ENCODE measurements at places on chromosomes 2 and 18. TPM values are rescaled to one million over a fixed set of nuclear protein-coding genes. Genes with fewer than 3 reads are reported as not detected.

GRCh38 chr2:17627434-17627833, 86.9 kb downstream of the VSNL1 start:
- no peak overlapping the region for H3K4me3 ChIP-seq
- peaks cover 6% of the 10 kb centered on the region for H3K27me3 ChIP-seq
- no peaks in the 10 kb centered on the region for H3K36me3 ChIP-seq
- no peak overlapping the region for H3K27ac ChIP-seq
- H3K4me1 ChIP-seq: no peaks in the 10 kb centered on the region
- no peak for DNase-seq

DNA sequence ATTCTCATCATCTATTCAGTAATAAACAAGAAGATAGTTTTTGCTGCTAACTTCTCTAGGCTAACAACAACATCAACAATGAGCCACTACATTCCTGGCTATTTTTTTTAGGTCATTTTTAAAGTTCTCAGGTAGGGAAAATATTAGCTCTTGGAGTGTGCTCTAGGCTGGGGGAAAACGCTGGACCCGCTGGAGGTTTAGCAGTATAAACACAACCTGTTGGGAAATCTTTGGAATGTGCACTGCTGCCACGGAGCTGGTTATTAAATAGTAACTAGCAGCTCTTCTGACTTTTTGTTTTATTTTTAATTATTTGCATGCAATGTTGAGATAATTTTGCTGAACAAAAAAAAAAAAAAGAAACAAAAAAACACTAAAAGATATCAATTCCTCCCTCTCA, 892.1 kb upstream of the ACVR2A start:
- no peaks in the 10 kb centered on the region for H3K36me3 ChIP-seq
- no peaks in the 10 kb centered on the region for H3K27me3 ChIP-seq
- H3K27ac ChIP-seq: no peak overlapping the region
- no peaks in the 10 kb centered on the region for H3K4me1 ChIP-seq
- no peak for DNase-seq

- H3K36me3 ChIP-seq: no peaks in the 10 kb centered on the region
- H3K4me3 ChIP-seq: no peak overlapping the region
- no peak overlapping the region for H3K27ac ChIP-seq
- H3K27me3 ChIP-seq: no peaks in the 10 kb centered on the region
Observed at GRCh38 chr2:24330161-24330560, 30.2 kb downstream of the ITSN2 start.

Gene MAP2
- total RNA-seq: 0.20 TPM

Gene ALPG
- not detected for total RNA-seq

GRCh38 chr2:227464361-227464760, 7.6 kb upstream of the AGFG1 start:
- peak; percentile 41 for DNase-seq
- H3K4me1 ChIP-seq: peaks cover 83% of the 10 kb centered on the region
- peak overlapping the region; percentile 72 for H3K4me3 ChIP-seq

GRCh38 chr2:49831698-49832367, 677.5 kb upstream of the FSHR start:
- H3K27ac ChIP-seq: no peak overlapping the region
- no peak overlapping the region for H3K4me3 ChIP-seq
- no peaks in the 10 kb centered on the region for H3K4me1 ChIP-seq
- no peak for DNase-seq
- peaks cover 2% of the 10 kb centered on the region for H3K27me3 ChIP-seq

Gene TANC1
- 2.3 TPM for total RNA-seq

DNA sequence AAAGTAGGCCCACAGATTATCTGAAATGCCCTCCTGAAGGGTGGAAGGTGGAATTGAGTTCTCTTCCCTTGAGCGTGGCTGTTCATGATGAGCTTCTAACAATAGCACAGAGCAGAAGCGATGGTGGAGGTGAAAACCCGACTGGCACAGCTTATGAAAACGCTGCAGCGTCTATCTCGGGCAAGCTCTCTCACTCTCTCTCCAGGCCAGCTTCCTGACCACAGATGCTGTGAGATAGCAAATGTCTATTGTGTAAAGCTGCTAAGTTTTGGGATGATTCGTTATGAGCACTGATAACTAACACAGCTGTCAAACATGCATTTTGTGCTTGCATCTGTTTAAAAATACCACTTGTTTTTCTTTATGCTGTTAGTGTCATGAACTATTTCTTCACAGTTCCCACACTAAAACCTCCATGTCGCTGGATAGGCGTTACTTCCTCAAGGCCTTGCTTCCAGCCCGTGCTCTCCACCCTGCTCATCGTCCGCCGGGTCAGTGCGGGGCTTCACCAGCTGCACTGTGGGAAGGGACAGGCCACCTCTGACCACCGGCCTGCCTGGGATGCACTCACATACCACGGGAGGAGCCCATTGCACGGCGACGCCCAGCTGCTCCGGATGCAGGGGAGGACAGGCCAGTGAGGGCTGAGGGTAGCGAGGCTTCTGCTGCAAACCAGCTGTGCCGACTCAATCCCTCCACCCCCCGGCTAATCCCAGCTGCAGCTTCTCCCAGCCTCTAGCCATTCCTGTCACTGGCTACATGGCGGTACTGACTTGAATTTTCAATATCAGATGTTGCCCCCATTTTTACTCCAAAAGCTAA, 60.0 kb upstream of the OTOS start:
- no peak overlapping the region for H3K4me3 ChIP-seq
- peaks cover 7% of the 10 kb centered on the region for H3K4me1 ChIP-seq
- H3K27ac ChIP-seq: no peak overlapping the region

DNA sequence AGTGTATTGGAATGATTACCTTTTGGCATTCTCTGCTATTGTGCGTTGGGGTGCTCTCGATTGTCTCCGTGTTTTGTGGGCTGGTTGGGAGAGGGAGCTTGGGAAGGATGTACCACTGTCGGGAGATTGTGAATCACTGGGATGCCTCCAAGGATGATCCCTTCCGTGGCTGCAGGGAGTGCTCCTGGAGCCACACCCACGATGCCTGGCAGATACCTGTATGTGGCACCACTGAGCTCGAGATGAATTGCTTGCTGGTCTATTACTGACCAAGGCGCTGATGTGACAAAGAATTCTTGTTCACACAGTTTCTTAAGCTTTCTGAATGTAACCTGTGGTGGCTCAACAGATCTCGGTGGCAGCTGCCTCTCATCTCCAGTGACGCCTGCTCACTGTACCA, 159.7 kb upstream of the LHCGR start:
- no peak overlapping the region for H3K4me3 ChIP-seq
- no peak overlapping the region for H3K27ac ChIP-seq
- no peak for DNase-seq
- H3K27me3 ChIP-seq: no peaks in the 10 kb centered on the region

GRCh38 chr2:60558536-60558935, 5.1 kb upstream of the BCL11A start:
- no peak for DNase-seq
- no peak overlapping the region for H3K4me3 ChIP-seq
- H3K4me1 ChIP-seq: peaks cover 22% of the 10 kb centered on the region
- H3K27me3 ChIP-seq: peaks cover 61% of the 10 kb centered on the region
- no peaks in the 10 kb centered on the region for H3K36me3 ChIP-seq

DNA sequence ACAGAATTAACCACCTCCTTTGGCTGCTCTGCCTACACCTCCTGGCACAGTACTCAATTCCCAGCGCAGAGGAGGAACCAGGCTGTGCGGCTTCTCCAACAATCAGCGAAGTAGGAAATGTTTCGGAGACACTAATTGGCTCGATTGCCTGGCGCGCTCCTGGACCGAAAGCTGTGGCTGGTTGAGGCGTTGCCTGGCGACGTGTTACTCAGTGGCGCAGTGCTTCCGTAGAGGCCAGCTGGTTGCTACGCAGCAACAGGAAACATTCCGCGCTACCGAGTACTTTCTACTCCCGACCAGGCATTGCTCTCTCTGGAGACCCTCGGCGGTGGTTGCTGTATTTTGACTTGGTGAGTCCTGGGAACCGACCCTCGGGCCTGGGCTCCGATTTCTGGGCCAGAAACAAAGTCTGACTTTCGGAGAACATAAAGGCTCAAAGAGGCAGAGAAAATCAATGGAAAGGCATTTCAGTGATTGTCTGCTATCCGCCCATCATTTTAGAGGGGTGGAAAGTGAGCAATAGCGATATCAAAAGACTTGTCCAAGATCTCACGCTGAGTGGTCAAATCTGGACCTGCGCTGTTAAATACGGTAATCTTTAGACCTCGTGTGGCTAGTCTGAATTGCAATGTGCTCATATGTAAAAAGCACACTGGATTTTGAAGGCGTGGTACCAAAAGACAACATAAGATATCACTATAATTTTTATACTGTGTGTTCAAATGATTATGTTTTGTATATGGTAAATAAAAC, at the start of gene DNAH6:
Gene DNAH6 (plus strand): TSS at position 265 of the 753 bp plus-strand sequence. CDS start 1,329 bp downstream, outside the sequence.
- H3K36me3 ChIP-seq: peaks cover 3% of the 10 kb centered on the region
- no peaks in the 10 kb centered on the region for H3K27me3 ChIP-seq
- peak within 1 kb of the TSS; percentile 85 for H3K4me3 ChIP-seq
- no peak within 1 kb of the TSS for H3K27ac ChIP-seq
- DNase-seq: peak; percentile 94

Gene CCDC85A
- total RNA-seq: not detected

Gene ALPI
- total RNA-seq: not detected

DNA sequence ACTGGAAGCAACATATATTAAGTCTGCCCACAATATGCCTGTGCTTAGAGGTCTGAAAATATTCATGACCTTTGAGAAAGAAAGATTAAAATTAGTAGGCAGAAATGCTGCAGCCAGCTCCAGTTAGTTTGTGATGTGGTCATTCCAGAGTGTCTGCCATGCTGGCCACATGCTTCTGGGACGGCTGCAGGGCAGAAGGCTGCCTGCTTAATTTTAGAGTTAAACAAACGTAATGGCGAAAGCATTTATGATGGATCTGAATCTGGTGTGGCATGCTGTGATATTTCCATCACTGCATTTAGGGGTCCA, 95.4 kb downstream of the FHOD3 start:
- no peak for DNase-seq
- no peak overlapping the region for H3K27ac ChIP-seq
- no peaks in the 10 kb centered on the region for H3K4me1 ChIP-seq
- H3K4me3 ChIP-seq: no peak overlapping the region
- peaks cover 6% of the 10 kb centered on the region for H3K27me3 ChIP-seq

DNA sequence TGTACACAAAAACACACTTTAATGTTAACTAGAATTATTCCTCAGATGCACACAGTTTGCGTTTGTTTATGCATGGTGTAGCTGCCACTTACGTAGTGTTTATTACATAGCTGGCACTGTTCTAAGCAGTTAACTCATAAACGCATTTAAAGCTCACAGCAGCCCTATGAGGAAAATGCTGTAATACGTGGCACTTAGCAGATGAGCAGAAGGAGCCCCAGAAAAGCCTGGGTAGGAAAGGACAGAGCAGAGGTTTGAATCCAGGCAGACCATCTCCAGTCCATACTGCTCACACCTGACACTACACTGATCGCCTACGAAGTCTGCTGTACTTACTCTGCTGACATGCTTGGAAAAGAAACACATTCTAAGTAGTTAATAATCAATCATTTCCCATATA, 66.6 kb downstream of the BCL2 start:
- H3K4me3 ChIP-seq: no peak overlapping the region
- no peak for DNase-seq
- H3K27ac ChIP-seq: no peak overlapping the region
- peaks cover 68% of the 10 kb centered on the region for H3K4me1 ChIP-seq

- no peak overlapping the region for H3K27ac ChIP-seq
- no peak for DNase-seq
- H3K36me3 ChIP-seq: no peaks in the 10 kb centered on the region
- no peak overlapping the region for H3K4me3 ChIP-seq
- H3K27me3 ChIP-seq: no peaks in the 10 kb centered on the region
Observed at GRCh38 chr2:64474121-64474571, 20.2 kb downstream of the LGALSL start.

- H3K27me3 ChIP-seq: peaks cover 17% of the 10 kb centered on the region
- H3K27ac ChIP-seq: no peak overlapping the region
- no peak for DNase-seq
- H3K36me3 ChIP-seq: no peaks in the 10 kb centered on the region
- H3K4me3 ChIP-seq: no peak overlapping the region
- H3K4me1 ChIP-seq: peaks cover 9% of the 10 kb centered on the region
Observed at GRCh38 chr2:219446101-219446504, 11.5 kb downstream of the SPEG start.

DNA sequence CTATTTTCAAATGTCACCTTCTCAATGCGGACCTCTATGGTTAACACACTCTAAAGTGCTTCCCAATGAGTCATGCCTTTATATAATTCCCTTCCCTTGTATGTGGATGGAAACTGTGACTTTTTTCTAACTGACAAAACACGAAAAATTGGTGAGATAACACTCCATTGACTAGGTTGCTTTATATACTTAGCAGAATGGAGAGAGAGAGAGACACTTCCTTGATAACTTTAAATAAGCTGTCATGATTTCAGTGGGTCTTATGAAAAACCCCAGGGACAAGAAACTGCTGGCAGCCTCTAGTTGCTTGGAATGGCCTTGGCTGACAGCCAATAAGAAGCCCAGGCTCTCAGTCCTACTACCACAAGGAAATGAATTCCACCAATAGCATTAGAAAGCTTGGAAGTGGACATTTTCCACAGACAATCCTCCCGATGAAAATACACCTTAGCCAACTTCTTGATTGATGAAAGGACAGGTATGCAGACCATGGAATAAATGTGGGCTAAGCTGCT, 322.2 kb downstream of the ZNF804A start:
- no peaks in the 10 kb centered on the region for H3K36me3 ChIP-seq
- no peaks in the 10 kb centered on the region for H3K27me3 ChIP-seq
- H3K4me3 ChIP-seq: no peak overlapping the region
- no peaks in the 10 kb centered on the region for H3K4me1 ChIP-seq
- no peak overlapping the region for H3K27ac ChIP-seq
- DNase-seq: no peak

Gene AMER3
- not detected for total RNA-seq

DNA sequence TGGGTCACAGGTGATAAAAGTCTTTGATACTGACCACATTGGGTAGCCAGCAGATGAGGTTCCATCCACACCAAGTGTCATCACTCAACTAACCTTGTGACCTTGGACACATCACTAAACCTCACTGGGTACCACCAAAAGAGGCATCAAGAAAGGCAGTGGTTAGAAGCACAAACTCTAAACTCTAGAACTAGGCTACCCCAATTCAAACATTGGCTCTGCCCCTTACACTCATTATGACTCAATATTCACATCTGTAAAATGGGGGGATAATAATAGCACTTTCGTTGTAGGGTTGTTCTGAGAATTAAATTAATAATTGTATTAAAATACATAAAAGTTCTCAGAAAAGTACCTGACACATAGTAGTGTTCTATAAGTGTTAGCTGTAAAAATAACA, 15.8 kb upstream of the SMAD7 start:
- peaks cover 3% of the 10 kb centered on the region for H3K4me1 ChIP-seq
- no peaks in the 10 kb centered on the region for H3K36me3 ChIP-seq
- no peak overlapping the region for H3K4me3 ChIP-seq
- no peaks in the 10 kb centered on the region for H3K27me3 ChIP-seq
- no peak overlapping the region for H3K27ac ChIP-seq
- DNase-seq: no peak

DNA sequence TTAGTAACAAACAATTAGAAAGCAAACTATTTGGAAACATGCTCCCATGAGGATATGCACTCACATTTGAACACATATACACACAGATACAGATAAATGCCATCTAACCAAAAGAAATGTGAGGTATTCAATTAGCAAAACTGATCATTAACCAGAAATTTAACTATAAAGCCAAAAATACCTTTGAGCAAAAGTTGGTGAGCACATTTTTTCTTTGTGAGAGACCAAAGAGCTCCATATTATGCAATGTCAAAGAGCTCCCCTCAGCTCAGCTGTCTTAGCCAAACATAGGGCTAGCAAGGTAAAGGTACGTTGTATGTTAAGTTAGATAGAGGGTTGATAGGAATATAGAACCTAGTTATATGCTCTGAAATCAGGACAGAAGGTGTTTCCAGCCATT, 43.8 kb downstream of the CYBRD1 start:
- H3K4me1 ChIP-seq: no peaks in the 10 kb centered on the region
- H3K27ac ChIP-seq: no peak overlapping the region
- H3K36me3 ChIP-seq: no peaks in the 10 kb centered on the region
- no peak overlapping the region for H3K4me3 ChIP-seq
- no peak for DNase-seq

- no peak overlapping the region for H3K27ac ChIP-seq
- peaks cover 25% of the 10 kb centered on the region for H3K4me1 ChIP-seq
- no peak for DNase-seq
Observed at GRCh38 chr18:79372461-79372860, 23.3 kb upstream of the NFATC1 start.

Measured in activated naive CD4-positive, alpha-beta T cell treated with anti-CD3 and anti-CD28 coated beads for 36 hours (primary cell).